Ecto neural progenitor cell (in vitro differentiated cells): ENCODE measurements at places on chromosomes 7 and 10.

GRCh38 chr10:6098156-6098555 lies 9.3 kb downstream of the RBM17 start:
- DNase-seq, result no peak

- DNase-seq, result peak; percentile 32
These were observed 51.5 kb upstream of the SHH start for GRCh38 chr7:155863721-155864151.

- no peak for DNase-seq
These were observed 752 bp upstream of the ABCA13 start for GRCh38 chr7:48170506-48170905.

GRCh38 chr10:114623661-114624294 lies 34.3 kb downstream of the ABLIM1 start:
- no peak for DNase-seq

- DNase-seq, result no peak
These were observed 6.7 kb downstream of the ZNF3 start for GRCh38 chr7:100074841-100075240.

DNA sequence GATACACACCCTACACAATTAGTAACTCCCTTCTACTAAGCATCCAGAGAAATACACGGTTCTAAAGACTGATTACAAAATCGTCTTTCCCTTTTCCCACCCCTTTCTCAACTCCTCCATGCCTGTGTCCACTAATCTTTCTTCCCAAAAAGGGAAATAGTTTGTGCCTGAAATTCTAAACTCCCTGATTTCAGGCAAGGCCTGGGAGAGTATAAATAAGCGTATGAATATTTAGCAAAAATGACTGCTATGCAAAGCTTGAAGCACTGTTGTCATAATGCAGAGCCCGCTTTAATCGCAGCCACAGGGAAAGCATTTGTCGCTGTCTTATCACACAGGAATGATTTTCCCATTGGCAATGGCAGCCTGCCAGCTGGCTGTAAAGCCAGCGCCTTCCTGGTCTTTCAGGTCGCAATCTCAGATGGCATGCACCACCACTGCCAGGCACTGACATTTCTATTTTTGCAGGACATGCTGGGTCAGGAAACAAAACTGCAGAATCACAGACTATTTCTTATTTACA lies 142.9 kb upstream of the PCGF5 start:
- no peak for DNase-seq

DNA sequence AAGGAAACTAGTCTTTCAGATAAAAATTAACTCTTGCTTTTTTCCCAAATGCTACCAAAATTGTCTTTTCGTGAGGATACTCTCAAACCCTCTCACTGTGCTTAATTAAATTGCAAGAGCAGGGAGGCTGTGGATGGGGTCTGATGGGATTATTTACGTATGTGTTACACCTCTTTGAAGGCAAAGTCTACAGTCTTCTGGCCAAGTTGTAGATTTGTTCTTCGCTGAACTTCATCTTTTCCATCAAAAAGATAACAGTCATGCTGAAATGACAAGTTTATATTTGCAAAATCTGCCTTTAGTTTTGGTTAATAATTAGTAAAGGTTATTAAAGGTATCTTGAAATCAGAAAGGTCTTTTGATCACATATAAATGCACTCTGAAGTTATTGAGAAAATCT lies 22.7 kb downstream of the A1CF start:
- no peak for DNase-seq

DNA sequence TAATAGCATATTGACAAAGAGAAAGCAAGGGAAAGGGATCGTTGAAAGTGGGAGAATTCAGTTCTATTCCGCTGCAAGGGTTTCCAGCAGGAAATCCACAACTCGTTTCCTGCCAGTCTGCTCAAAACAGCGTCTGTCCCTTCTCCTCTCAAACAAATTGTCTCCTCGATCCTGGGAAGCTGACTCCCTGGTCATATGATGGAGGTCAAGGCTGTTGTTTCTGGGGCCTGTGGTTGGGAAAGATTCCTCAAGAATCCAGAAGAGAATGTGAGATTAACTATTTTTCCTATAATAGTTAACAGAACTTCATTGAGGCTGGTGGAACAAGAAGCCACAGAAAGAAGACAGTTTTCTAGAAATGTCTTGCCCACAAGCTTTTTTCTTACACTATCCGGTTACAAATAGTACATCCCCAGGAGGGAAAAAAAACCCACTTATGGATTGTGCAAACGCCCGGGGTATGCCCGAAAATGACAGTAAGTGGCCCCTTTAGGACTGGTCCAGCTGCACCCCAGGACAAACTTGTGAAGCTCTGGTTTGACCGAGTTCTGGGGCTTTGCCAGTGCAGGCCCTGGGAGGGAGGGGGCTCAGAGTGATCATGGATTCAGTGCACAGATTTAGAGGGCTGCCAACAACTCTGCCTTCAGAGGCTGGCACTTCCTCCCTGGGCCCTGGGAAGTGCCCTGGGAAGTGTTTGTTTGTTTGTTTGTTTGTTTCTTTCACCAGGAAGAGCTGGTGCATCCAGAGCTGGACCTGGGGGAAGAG lies 49.4 kb upstream of the CTBP2 start:
- no peak for DNase-seq

GRCh38 chr10:27687743-27688142 lies 57.9 kb downstream of the MKX start:
- DNase-seq, result no peak

GRCh38 chr10:123878666-123879303 lies 12.8 kb downstream of the CPXM2 start:
- no peak for DNase-seq

DNA sequence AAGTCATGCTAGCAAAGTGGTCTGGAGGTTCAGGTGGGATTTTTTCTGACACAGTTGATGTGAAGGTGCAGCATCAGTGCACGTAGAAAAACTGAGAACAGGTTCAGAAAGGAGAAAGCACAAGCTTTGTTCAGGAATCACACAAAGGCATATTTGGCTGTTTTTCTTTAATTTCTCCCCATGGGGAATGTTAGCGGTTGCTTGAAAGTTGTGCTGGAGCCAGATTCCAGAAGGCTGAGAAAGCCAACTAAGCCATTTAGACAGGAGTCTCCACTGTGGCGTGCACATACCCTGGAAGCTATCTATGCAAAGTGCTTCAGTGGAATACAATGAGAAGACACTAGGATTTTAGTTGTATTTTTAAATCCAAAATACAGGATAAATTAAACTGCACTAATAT lies 201.4 kb downstream of the PCLO start:
- DNase-seq, result no peak

DNA sequence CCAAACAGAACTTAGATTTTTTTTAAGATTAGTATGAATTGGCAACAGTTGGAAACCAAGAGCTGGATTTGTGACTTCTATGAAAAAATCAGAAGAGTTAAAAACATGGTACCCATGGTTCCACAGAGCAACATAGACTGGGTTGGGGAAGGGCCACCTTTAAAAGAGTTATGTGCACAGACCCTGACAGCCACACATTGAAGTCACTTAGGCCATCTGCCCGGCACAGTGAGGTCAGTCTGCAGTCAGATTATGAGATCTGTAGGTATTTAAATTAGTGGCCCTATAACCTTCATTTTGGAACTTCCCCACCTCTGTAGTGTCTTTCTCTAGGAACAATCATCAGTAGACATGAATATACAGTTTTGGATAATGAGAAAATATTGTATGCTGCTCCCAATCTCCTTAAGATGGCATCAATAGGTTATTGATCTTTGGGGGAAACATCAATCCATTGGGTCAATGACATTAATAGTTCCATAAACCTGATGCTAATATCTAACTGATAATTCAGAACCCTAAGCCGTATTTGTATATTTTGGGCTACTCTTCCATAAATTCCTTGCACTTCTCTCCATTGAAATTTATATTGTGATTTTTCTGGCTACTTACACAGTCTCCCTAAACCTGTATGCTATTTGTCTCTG lies 7.0 kb downstream of the ANKRD1 start:
- no peak for DNase-seq

GRCh38 chr10:23293973-23294590 lies 50.5 kb downstream of the C10orf67 start:
- DNase-seq, result no peak

- no peak for DNase-seq
These were observed 19.2 kb downstream of the SHH start for GRCh38 chr7:155792999-155793560.

GRCh38 chr7:51304729-51305128 lies 11.9 kb downstream of the COBL start:
- DNase-seq, result no peak

- DNase-seq, result no peak
These were observed 117.9 kb upstream of the KLF6 start for GRCh38 chr10:3902809-3903410.

DNA sequence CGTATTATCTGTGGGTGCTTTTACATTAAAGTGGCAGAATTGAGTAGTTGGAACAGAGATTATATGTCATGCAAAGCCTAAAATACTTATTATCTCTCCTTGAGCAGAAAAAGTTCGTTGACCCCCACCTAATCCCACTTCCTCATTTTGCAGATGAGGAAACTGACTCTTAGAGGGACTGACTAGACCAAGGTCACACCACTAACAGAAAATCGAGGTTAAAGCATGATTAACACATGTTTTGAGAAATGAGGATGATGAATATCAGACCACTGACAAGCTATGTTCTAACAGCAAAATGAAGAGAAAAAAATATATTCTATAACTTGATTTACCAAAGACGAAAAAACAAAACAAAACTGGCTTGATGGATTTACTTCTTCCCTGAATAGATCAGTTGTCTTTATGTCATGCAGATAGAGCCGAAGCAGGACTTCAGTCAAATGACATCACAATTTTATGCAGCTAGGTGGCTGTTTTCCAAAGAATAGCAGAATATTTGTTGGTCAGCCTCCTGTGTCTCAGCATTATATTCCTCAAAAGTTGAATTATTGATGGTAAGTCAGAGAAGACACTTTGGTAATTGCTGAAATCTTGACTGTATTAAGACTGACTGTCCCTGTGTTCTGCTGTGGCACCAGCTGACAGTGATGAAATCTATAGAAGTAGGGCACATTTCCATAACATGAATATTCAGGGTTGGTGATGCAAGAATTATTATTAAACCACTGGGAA lies 24.2 kb upstream of the SMIM30 start:
- DNase-seq, result no peak

DNA sequence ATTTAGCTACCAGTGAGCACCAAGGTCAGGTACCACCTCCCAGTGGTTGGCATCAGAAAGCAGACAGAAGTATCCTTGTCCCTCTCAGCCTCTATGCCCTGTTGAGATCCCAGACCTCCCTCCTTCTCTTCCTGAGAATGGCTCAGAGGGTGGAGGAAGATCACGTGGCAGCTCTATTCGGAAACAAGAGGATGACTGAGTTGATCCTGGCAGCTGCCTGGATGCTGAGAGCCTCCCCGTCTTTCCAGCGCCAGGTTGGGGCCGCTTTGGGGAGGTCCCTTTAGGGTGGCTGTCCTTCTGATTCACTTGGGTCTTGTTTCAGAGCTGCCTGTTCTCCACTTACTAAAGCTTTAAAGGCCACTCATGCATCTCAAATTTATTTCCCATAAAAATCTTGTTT lies 36.9 kb upstream of the NPFFR1 start:
- no peak for DNase-seq

DNA sequence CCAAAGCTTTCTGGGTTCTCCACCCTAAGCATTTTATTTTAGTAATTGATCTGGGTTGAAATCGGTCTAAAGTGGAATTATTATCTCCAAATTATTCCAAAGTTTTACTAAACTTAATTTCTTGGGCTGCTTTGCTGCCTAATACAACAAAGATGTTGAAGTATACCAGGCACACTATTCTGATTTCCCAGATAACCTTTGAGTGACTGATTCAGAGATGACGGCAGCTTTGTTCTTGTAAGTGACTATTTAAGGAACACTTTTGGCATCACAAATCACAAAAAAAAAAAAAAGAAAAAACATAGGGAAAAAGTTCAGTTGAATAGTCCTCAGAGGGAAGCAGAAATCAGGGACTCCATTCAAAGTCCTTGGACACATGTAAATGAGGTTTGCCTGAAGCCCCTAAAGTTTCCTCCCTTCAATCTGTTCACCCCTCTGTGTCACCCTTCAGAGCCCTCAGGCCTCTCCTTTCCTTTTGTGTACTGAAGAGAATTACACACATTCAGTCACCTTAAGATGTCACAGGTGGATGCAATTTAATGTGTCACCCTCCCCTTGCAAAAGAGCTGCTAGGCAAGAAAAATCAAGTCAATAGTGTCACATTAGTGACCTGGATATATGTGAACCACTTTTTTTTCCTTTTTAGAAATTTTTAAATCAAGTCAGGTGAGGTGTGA lies 81.5 kb downstream of the RTKN2 start:
- DNase-seq, result no peak

GRCh38 chr7:1136841-1137516 lies 23.0 kb downstream of the ZFAND2A start:
- no peak for DNase-seq

DNA sequence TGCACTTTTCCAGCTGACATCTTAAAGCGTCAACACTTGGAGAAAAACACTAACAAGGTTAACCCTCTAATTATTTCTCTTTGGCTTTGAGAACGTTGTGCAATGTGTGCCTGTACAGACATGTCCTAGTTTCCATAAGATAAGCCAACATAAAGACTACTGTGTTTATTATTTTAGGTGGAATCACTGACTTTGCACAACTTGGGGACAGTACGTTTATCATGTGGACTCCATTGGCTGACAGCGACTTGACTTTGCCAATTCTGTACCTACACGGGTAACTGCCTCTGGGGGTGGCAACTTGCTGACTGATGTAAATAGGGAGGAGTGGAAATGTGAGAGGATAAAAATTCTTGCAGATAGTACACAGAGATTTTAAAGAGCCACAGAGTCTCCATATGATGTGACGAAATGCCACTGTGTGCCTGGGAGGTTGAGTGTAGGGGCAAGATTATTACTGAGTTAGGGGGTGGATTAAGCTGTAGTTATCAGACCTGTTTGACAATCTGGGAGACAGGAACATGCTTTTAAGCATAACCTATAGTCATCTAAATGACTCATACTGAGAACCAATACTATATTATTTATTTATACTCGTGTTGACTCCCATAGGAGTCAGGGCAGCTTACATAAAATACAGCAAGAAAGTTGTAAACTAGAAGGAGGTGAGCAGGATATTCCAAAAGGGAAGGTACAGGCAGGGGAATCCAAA lies 21.0 kb downstream of the SLC13A4 start:
- DNase-seq, result no peak
